ENCODE measurements at places on chromosomes 3 and 15. TPM values are rescaled to one million over a fixed set of nuclear protein-coding genes. Genes with fewer than 3 reads are reported as not detected.

Gene PLA2G4B
- 20.1 TPM for total RNA-seq

Gene ROPN1
- total RNA-seq: not detected

Gene ELL3
- 2.6 TPM for total RNA-seq

Gene KY
- total RNA-seq: 0.46 TPM

Gene PLEKHO2
- total RNA-seq: 7.6 TPM

Data from cardiac muscle cell (in vitro differentiated cells and primary cell).